ENCODE measurements at places on chromosomes 13 and 19.

- DNase-seq, result peak; percentile 53
Measured at GRCh38 chr19:52453324-52454094, at the start of gene ZNF578. ZNF578 (plus strand) TSS chr19:52453553; CDS start chr19:52501846, 48,293 bp downstream.

GRCh38 chr19:30403203-30403985 is 31.2 kb downstream of the ZNF536 start:
- DNase-seq, result no peak

DNA sequence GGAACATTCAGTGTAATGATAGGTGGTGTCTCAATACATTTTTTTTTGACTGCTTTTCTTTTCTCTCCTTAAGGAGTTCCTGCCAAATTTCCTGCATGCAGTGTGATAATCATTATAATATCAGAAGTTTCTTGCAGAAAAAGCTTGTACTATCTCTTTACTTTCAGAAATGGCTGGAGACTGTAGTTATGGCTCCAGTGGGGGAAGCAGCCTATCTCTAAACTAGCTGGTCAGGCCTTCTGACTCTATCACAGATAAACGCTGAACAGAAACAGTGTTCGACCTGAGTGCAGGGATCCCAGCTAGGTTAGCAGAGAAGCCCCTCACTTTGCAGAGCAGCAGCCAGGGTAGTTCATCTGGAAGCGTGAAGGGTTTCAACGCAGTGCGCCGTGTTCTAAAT is 1.9 kb downstream of the CCNE1 start:
- DNase-seq, result no peak

- DNase-seq, result no peak
Measured at GRCh38 chr19:15187026-15188007, 13.5 kb downstream of the NOTCH3 start.

DNA sequence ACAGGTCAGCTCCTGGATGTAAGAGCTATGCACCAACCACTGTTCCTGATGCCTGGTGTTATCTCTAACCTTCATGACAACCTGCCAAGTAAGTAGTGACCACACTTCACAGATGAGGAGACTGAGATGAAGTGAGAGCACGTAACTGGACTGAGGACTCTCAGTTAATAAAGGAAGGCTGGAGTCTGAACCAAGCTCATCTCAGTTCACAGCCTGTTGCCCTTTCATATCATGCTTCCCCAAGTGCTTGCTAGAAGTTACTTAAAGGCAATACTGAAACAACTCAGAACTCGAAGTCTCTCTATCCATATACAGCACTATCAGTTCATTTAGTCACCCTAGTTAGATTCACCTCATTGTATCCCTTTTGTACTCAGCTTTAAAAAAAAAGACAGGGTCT is 119.7 kb downstream of the ABCC4 start:
- DNase-seq, result no peak

DNA sequence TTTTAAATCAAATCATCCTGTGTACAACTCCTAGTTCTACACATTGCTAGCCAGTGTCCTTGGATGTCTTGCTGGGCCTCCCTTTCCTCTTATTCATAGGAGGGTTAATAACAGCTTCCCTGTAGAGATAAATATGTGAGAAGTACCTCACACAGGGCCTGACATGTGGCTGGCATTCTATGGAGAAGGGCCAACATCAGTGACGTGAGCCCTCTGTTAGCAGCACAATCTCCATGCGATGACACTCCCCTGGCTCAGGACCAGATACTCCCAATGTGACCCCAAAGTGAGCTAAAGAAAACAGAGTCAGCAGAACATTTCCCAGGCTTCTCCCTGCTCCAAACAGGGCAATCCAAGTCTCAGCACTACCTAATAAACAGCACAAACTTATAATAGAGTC is 818.4 kb downstream of the DIAPH3 start:
- no peak for DNase-seq

DNA sequence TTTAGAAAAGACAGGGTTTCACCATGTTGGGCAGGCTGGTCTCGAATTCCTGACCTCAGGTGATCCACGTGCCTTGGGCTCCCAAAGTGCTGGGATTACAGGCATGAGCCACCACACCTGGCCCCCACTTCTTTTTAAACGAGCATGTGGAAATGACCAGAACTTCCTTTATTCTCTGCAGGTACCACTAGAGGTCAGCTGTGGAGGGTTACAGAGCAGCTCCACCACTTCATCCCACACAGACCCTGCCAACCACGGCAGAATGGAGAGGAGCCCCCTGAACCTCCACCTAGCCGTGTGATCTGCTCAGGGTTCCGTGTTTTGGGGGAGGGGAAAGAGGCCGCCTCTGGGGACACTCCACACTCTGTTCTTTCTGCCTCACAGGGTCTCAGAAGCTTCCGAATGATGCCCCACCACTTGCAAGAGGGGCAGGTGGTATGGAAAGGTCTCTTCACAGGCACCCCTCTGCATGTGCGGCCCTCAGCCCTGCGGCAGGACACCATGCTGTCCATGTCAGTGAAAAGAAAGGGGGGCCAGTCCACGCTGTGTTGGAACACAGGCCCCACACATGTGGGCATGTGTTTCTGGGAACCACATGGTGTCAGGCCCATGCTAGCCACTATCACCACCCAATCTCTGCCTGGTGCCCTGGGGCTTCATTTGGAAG is 465.0 kb downstream of the TSHZ3 start:
- no peak for DNase-seq

DNA sequence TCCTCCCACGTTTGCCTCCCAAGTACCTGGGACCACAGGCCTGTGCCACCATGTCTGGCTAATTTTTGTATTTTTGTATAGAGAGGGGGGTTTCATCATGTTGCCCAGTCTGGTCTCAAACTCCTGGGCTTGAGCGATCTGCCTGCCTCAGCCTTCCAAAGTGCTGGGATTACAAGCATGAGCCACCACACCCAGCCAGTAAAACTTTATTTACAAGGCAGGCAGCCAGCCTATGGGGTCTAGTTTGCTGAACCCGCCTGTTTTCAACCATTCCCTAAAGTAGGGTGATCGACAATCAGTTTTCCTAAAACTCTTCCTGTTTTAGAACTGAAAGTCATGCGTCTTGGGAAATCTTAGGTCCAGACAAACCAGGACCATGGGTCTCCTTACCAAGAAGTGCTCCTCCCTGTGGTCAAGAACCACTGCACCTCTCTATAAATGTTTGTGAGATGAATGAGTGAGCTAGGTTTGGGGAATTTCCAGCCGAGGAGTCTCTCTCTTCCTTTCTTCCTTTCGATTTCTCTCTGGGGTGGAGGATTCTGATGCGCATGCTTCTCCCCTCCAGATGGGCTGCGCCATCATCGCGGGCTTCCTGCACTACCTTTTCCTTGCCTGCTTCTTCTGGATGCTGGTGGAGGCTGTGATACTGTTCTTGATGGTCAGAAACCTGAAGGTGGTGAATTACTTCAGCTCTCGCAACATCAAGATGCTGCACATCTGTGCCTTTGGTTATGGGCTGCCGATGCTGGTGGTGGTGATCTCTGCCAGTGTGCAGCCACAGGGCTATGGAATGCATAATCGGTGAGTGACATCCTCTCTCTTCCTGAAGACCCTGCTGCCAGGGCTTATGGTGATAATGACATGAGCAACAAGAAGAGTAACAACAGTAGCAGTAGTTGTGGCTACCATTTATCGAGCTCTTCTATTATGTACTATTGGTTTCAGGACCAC is 38.7 kb downstream of the ADGRE1 start:
- no peak for DNase-seq

DNA sequence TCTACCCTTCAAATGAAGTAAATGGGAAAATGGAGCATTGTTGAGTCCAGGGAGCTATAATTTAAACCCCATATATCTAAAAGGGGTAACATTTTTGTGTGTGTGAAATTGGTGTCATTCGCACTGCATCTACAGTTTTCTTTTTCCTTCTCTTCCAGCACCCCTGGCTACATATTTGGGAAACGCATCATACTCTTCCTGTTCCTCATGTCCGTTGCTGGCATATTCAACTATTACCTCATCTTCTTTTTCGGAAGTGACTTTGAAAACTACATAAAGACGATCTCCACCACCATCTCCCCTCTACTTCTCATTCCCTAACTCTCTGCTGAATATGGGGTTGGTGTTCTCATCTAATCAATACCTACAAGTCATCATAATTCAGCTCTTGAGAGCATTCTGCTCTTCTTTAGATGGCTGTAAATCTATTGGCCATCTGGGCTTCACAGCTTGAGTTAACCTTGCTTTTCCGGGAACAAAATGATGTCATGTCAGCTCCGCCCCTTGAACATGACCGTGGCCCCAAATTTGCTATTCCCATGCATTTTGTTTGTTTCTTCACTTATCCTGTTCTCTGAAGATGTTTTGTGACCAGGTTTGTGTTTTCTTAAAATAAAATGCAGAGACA is 28.6 kb downstream of the ALOX5AP start:
- no peak for DNase-seq

- DNase-seq, result no peak
Measured at GRCh38 chr19:1057176-1057855, 9.7 kb upstream of the ARHGAP45 start.

- no peak for DNase-seq
Measured at GRCh38 chr13:71785361-71785760, 81.6 kb downstream of the DACH1 start.

- DNase-seq, result no peak
Measured at GRCh38 chr13:31431722-31432137, 232.0 kb downstream of the B3GLCT start.

GRCh38 chr13:93227878-93228642 is 1.5 kb downstream of the GPC6 start:
- DNase-seq, result no peak

DNA sequence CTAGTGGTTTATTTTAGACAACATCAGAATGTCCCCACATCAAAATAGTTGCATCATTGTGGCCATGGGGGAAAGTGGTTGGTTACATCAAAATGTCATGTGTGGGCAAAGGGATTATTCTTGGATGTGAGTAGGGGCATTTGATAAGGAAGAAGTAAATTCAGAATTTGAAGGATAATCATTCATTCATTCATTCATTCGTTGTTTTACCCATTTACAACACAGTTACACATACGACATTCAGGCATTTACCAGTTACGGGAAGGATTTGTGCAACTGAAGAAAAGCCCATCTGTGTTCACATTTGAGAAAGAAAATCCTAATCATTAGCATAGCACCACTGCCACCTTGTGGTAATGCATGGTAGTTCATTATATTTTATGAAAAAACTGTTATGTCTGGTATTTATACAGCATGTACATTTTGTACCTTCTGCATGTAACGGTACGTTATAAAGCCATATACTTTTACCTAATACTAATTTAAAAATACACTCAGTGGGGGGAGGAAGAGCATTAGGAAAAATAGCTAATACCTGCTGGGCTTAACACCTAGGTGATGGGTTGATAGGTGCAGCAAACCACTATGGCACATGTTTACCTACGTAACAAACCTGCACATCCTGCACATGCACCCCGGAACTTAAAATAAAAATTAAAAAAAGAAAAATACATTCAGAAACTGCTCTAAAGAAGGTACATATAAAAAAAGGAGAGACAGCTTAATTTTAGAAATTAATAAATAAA is 62.1 kb downstream of the DGKH start:
- peak; percentile 58 for DNase-seq

DNA sequence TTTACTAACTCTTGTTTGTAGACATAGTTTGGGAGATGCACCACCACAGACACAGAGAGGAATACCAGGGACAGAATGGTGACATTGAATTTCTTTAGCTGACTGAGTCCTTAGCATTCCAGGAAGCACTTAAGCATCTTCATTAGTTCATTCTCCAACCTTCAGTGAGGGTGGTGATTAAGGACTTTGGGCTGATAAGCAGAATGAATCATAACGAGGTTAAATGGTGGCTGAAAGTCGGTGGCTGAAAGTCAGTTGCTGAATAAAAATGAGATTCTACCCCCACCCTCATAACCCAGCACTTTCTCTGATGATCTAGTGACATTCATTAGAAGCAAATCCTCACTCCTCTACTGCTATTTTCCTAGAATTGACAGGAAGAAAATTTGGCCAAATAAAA is 10.6 kb downstream of the PCDH8 start:
- no peak for DNase-seq

DNA sequence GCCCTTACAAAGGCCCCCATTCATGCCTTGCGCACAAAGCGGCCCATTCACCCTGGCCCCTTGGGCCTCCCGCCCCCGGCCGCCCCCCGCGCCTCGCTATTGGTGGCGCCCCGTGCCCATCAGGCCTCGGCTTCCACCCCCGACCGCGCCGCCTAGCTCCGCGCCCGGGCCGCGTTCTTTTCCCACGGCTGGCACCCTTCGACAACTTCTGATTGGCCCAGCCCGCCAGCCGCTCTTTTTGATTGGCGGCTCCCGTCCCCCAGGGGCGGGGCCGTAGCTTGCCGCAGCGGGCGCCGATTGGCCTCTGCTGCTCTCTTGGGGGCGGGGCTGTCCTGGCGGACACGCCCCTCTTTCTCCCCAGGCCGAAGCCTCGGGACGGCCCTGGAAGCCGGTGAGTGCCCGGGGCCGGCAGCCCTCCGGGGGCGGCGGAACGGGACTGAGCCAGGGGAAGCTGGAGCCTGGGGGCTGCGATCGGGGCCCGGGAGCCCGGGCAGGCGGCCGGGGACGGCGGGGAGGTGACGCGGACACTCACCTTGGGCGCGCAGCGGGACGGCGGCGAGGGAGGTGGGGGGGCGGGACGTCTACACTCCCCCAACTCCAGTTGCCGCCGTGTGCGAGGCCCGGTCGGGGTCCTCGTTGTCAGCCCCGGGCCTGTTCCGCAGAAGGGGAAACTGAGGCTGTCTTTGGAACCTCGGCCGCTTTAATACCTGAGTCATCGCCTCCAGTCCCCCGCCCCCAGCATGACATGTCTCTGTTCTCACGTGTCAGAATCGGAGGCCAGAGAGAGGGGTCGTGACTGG is at the start of gene MYH14:
Gene MYH14 (plus strand): TSS at position 342 of the 800 bp plus-strand sequence. CDS start 6,744 bp downstream, outside the sequence.
- DNase-seq, result no peak

DNA sequence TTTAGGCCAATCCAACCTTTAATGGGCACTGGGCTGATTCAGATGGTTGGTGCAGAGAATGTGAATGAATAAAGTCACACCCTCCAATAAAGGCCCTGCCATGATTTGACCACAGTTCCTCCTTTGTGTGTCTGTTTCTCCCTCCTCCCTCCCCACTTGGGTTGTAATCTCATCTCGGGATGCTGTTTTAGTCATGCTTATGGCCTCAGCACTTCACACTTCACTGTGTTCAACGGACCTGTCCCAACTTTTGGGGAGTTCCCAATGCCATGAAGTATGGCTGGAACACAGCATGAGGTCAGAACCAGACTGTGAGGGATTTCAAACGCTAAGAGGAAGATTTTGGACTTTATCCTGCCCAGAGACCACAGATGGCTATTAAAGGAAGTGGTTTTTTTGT is 5.6 kb upstream of the RAB8A start:
- DNase-seq, result no peak

DNA sequence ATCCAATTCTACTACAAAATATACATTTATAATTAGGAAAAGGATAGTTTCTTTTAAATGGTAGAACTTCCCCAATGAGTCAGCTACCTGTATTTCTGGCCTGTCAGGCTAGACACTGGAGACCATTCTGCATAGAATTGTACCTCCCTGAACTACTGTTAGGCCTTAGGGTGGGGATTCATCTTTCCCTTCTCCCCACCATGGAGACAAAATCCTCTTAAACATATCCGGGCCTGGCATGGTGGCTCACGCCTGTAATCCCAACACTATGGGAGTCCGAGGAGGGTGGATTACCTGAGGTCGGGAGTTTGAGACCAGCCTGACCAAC is 24.5 kb upstream of the TPT1 start:
- no peak for DNase-seq

All from non-pigmented ciliary epithelial cell (primary cell).